ENCODE measurements at places on chromosomes 11 and 22.

- no peak for DNase-seq
These were observed 15.6 kb downstream of the ARFGAP3 start for GRCh38 chr22:42841444-42841843.

DNA sequence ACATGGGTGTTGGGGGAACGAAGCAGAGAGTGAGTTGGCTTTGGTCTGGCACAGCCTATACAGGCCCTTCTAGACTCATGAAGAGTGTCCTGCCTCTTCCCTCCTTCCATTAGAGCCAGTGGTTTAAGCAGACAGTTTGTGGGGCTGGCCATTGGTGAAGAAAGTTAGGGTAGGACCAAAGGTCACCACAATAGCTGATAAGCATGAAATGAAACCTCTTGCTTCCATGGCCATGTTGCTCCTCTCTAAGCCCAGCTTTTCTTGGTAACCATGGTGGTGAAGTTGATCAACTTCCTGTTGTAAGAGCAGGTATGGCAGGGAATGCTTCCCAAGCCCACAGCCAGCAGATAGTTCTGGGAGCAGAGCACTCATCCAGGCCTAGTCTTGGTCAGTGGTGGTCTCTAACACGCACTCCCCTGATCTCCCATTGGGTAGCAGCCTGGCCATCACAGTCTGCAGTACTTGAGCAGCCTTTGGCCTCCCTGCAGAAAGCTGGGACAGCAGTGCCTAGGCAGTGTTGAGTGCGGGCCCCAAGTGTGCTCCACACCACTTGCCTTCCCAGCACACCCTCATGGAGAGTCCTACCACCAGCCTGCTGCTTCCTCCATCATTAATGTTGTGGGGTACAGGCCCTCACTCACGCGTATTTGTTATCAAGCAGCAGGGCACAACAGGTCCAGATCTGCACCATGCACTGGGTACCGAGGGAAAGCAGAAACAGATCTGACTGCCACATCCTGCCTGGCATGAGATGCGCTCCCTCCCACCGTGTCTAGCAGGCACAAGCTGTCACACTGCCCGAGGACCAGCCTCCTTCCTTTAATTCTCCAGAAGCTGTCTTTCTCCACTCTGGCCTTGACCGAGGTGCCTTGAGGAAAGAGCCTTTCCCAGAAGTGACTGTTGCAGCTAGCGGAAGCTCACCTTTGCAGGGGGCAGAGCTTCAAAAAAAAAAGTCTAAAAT, 65.8 kb upstream of the SUSD2 start:
- DNase-seq, result no peak

GRCh38 chr11:108635106-108635505, 29.8 kb upstream of the DDX10 start:
- DNase-seq, result no peak

DNA sequence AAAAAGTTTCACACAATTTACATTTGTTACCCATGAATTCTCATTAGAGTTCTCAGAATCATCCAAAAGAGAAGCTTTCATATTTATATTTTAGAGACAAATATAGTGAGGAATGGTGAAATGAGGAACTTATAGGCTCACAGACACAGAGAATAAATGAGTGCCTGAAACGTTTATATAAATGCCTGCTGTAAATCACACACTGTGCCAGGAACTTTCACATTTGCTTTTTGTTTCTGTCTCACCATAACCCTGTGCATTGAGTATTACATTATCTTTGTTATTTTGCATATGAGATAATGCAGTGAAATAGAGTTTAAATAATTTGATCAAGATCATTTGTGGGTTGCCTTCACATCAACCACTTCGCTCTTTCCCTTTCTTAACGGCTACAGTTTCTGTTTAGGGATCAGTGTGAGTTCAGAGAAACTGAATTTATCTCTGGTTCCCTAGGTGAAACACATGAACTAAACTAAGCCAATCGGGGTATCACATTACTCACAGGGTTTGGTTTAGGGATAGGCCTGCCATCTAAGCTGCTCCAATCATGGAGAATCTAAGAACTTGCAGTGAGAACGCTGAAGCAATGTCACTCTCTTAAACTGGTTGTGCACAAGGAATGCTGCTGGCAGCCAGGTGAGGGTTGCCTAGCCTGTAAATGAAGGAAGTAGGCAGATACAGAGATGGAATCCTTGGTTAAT, 1339.2 kb upstream of the TENM4 start:
- no peak for DNase-seq

DNA sequence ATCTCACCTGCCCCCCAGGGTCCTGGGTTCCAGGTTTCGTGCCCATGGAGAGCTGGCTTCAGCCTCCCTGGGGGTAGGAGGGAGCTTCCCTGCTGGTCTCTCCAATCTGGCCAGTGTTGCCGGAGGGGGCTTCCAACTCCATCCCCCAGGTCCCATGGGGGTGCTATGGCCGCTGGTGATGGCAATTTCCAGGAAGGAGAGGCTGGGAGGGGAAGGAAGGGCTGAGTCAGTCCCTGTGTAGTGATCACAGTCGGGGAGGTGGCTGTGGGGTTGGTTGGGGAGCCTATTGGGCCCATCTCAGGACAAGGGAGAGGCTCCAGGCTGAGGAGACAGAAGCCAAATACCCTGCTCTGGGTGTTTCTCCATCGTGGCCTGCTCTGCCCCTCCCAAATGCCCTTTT, 5.7 kb upstream of the CDC42EP2 start:
- DNase-seq, result no peak

DNA sequence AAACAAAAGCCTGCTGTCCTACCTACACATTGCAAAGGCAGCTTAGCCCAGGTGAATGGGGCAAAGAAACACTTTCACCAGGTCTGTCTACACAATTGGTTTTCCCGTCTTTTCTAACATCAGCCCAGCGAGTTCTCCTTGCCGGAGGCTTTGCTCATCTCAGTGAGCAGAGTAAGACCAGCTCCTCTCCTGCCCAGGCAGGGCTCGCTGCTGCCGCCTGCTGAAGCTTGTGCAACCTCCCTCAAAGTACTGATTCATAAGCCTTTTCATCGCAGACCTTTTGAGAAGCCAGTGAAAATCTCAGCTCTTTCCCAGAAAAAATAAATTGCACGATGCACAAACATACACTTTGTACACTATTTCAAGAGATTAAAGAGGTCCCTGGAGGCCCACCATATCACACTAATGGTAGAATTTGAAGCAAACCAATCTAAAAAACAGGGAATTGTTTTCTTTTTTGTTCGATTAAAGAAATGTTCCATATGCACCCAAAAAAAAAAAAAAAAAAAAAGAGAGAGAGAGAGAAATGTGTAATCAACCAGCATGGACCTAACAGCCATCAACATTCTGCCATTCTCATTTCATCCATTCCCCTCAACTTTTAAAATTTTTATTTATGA, 328.1 kb upstream of the MPPED2 start:
- DNase-seq, result peak; percentile 17

- no peak for DNase-seq
These were observed 47.2 kb downstream of the CYTH4 start for GRCh38 chr22:37329238-37330140.

- no peak for DNase-seq
These were observed 3.0 kb upstream of the ANKK1 start for GRCh38 chr11:113384551-113384950.

DNA sequence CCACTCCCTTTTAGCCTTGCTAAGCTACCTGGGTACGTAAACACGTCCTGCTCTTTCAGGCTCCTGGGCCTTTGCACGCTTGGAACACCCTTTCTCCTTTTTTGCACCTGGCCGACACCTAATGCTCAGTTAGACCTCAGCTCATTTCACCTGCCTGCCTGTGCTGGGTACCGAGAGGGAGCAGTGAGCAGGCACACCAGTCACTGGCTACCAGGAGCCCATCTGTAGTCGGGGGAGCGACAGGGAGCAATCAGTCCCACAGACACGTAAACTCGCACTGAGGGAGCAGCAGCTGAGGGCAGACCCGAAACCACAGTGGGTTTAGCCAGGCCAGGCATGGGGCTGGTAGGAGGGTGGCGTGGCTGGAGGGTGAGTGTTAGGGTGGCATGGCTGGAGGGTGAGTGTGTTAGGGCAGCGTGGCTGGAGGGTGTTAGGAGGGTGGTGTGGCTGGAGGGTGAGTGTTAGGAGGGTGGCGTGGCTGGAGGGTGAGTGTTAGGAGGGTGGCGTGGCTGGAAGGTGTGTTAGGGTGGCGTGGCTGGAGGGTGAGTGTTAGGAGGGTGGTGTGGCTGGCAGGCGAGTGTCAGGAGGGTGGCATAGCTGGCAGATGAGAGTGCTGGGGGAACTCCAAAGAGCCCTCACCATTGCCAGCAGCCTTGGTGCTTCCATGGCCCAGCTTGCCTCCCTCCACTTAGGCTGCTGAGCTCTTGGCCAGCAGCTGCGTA, 6.4 kb upstream of the GTSE1 start:
- DNase-seq, result no peak
